ENCODE measurements at places on chromosomes 7 and 10. TPM values are rescaled to one million over a fixed set of nuclear protein-coding genes. Genes with fewer than 3 reads are reported as not detected.

Gene IFIT2
- 21.3 TPM for polyA plus RNA-seq

Gene SMKR1
- 0.67 TPM for polyA plus RNA-seq

Gene OAT
- 114 TPM for polyA plus RNA-seq

Gene HPSE2
- polyA plus RNA-seq, result 0.20 TPM

Gene CDHR1
- polyA plus RNA-seq, result 0.17 TPM

Gene GBX1
- not detected for polyA plus RNA-seq

Gene SPDYE11
- polyA plus RNA-seq, result not detected

Gene CLDN4
- polyA plus RNA-seq, result 0.27 TPM

Gene ARHGEF35
- polyA plus RNA-seq, result 2.9 TPM

Gene C10orf90
- not detected for polyA plus RNA-seq

Gene CYP3A4
- 0.05 TPM for polyA plus RNA-seq

Gene PNLIPRP2
- polyA plus RNA-seq, result not detected

Gene HABP2
- not detected for polyA plus RNA-seq

Gene SORBS1
- polyA plus RNA-seq, result 156 TPM

Gene PRTFDC1
- polyA plus RNA-seq, result 12.7 TPM

Gene CYP3A5
- 0.45 TPM for polyA plus RNA-seq

Gene SSC4D
- polyA plus RNA-seq, result 0.73 TPM

Gene CALHM2
- polyA plus RNA-seq, result 105 TPM

Gene AKR1B15
- polyA plus RNA-seq, result not detected

Gene SUN1
- polyA plus RNA-seq, result 100 TPM

Gene PLPP4
- 0.15 TPM for polyA plus RNA-seq

Gene PRSS37
- not detected for polyA plus RNA-seq

Gene COL26A1
- polyA plus RNA-seq, result 0.38 TPM

Gene TMEM176B
- polyA plus RNA-seq, result 131 TPM

Gene EPHA1
- polyA plus RNA-seq, result 0.21 TPM

Gene MET
- 1.3 TPM for polyA plus RNA-seq

Gene WNT2
- 1.2 TPM for polyA plus RNA-seq

Gene CPVL
- 88.9 TPM for polyA plus RNA-seq

Gene ASCC1
- 22.5 TPM for polyA plus RNA-seq

Gene HSPA12A
- polyA plus RNA-seq, result 34.3 TPM

Gene TBXAS1
- 9.0 TPM for polyA plus RNA-seq

Gene CRYGN
- polyA plus RNA-seq, result 0.53 TPM

Gene LLCFC1
- not detected for polyA plus RNA-seq

Gene ASB10
- not detected for polyA plus RNA-seq

Gene CYP2C19
- polyA plus RNA-seq, result not detected

Gene SLC35G1
- polyA plus RNA-seq, result 5.7 TPM

Gene DNAH11
- 0.58 TPM for polyA plus RNA-seq

Gene HSPB1
- polyA plus RNA-seq, result 326 TPM

Gene HGF
- polyA plus RNA-seq, result 1.2 TPM

Gene EPO
- polyA plus RNA-seq, result not detected

Gene NRG3
- polyA plus RNA-seq, result 0.45 TPM

Gene GRM3
- 0.10 TPM for polyA plus RNA-seq

Gene HILPDA
- 18.7 TPM for polyA plus RNA-seq

Gene LOXL4
- polyA plus RNA-seq, result 5.7 TPM

Gene BHLHA15
- not detected for polyA plus RNA-seq

Gene NPFFR1
- 0.04 TPM for polyA plus RNA-seq

Gene CTTNBP2
- 2.6 TPM for polyA plus RNA-seq

Gene RHBDD2
- 78.9 TPM for polyA plus RNA-seq
